ENCODE measurements at places on chromosomes 11 and 22.

GRCh38 chr11:113982306-113982705 lies 7.4 kb downstream of the HTR3A start:
- no peak for DNase-seq

DNA sequence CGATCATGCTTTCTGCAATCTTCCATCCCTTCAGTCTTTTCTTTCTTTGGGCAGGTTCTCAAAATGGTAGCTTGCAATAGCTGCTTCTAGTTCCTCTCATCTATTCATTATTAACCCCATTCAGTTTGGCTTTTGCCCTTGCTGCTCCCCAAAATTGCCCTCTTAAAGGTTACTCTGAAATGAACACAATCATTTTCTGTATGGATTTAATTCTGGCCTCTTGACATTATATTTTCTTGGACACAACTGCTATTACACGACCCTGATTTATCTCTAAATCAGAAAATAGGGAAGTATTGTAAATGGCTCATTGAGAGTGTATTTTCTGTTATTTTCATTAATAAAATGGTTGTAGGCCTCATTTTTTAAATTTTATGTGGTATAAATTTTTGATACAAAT lies at the start of gene ANGPTL5:
TSS of gene ANGPTL5 (minus strand) at position 101 of the 400 bp plus-strand sequence. CDS start 8,613 bp downstream, outside the sequence.
- DNase-seq = no peak

DNA sequence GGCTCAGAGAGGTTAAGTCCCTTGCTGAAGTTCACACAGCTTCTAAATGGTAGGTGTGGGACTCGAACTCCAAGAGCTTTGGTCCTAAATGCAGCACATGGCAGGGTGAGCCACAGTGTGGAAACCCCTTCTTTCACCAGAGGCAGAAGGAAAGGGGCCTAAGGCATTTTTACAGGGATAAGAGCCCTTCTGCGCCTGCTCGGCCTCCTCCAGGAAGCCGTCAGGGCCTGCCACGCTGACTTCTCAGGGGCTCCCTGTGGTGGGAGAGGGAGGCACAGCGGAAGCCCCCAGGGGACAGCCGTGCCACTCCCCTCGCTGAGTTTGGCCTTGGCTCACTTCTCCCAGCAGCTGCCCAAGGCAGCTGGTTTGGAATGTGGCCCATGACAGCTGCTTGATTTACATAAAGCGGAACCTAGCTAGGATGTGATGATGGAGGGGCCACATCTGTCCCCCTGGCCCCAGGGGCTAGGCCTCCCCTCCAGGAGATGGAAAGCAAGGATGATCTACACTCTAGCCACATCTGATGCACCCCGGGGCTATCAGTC lies 35.4 kb downstream of the CD82 start:
- no peak for DNase-seq

GRCh38 chr11:104876861-104877431 lies 21.3 kb downstream of the CASP12 start:
- no peak for DNase-seq

DNA sequence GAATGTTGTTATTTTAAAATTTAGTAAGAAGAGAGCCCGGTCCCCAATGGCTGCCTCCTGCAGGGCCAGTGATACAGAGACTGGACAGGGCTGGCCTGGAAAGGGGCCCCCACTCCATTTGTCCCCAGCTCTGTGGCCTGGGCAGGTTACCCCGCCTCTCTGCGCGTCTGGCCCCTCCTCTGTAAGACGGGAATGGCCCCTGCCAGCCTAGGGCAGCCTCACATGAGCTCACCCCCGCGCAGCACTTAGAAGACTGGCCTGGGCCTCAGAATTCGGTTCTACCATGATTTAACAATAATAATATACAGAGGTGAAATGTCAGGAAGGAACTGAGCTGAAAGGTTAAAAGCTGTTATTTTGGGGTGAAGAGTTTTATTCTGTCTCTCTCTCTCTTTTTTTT lies 1.3 kb downstream of the APOBEC3G start:
- DNase-seq = no peak

All from AG04449 (cell line).